ENCODE measurements at places on chromosomes 6 and 20.
A peak's percentile ranks its signal among the peaks of the same experiment; 100 is the strongest.

GRCh38 chr6:80382811-80383210 lies 276.3 kb downstream of the BCKDHB start:
- no peak for DNase-seq

GRCh38 chr20:54257071-54257816 lies 49.4 kb downstream of the PFDN4 start:
- DNase-seq, result peak; percentile 72

DNA sequence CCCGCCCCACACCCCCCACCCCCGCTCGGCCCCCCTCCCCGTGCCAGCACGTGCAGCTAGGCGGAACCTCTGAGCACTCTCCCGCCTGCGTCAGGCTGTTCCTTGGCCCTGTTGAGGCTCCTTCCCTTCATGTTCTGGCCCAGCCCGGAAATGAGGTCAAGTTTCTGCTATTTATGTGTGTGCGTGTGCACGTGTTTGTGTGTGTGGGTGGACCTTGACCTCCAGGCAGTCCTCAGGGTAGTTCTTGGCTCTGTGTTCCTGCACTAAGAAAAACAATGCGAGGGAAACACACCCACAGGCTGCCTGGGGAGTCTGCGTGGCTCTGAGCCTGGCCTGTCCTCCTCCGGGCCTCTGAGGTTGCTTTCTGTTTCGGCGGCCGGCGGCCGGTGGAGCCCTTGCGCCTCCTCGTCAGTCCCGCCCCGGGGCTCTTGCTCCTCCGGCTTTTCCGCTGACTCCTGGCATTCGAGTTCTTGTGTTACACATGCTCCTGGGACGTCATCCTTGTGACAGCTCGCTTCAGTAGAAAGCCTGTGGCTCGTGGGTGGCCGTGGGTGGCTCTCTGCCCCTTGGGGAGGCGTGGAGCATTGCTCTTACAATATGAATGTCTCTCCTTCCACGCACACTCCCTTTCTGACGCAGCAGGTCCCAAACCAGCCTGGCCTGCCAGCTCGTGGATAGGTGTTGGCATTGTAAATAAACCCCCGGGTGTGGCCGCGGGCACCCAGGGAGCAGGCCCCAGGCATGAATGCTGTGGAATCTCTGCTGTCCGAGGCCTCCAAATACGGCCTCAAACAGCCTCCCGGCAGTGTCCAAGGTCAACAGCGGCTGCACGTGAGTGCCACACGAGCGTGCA lies 10.0 kb downstream of the SLCO4A1 start:
- peak; percentile 97 for DNase-seq

- peak; percentile 80 for DNase-seq
These were observed 455.0 kb downstream of the RFPL4B start for GRCh38 chr6:112802144-112802543.

DNA sequence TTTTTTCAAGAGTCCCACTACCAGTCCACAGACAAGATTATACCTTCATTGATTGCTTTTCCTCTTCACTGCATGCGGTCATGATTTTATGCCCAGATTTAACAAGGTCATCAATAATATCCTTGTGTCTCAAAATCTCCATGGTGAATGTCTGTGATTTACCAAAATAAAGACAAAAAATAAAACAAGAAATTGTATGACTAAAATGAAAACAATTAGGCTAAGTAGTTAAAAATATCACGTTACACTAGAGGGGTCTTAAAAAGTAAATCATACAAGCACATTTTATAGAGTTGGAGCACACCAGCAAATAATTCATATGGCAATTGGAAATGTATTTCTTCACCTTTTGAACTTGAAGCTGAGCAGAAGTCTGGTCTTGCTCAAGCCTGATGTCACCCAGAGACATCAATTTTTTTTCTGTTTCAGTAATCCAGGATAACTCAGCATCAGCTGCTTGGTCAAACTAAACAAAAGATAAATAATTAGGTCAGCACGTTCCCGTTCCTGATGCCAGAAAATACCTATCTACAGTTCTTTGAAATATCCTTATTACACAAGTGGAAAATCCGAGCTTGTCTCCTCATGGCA lies 125.4 kb downstream of the DST start:
- no peak for DNase-seq

GRCh38 chr6:134816300-134816699 lies 133.6 kb downstream of the ALDH8A1 start:
- no peak for DNase-seq

DNA sequence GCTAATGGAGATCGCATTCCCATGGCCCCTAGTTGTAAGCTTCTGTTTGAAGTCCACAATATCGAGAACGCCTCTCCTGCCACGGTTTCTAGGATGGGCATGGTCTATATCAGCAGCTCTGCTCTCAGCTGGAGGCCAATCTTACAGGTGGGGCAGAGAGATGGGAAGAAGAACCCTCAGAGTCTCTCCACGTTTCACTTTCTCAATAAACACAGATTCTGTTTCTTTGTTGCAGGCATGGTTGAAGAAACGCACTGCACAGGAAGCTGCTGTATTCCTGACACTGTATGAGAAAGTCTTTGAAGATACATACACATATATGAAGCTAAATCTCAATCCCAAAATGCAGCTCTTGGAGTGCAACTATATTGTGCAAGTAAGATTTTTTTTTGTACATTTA lies 157.9 kb downstream of the DNAH8 start:
- DNase-seq, result no peak

GRCh38 chr6:57262488-57262887 lies 40.4 kb upstream of the RAB23 start:
- DNase-seq, result no peak

GRCh38 chr6:5462856-5463255 lies 201.5 kb downstream of the FARS2 start:
- no peak for DNase-seq

DNA sequence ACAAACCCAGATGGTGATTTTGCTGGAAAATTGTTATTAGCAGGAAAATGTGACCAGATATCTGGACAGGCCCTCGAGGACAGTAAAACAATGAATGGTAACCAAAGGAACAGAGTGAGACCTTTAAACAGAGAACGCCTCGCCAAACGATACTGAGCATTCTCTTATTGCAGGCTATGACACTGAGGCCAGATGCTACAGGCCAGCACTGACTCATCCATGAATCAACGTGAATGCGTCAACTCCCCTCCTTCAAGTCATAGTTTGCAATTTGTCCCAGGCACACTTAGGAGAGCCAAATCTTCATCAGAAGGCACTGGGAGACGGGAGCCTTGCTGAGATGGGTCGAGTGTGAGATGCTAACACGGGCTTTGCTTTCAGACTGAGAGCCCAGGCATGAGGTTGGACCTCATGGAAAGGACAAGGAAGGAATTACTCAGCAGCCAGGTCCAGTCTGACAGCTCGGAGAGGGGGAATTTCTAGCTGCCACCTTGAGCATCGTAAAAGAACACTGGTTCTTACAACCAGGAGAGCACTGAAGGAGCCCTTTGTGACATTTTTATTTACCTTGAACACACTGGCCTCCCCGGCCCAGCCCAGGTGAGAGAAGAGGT lies 60.7 kb downstream of the BMP7 start:
- no peak for DNase-seq

GRCh38 chr6:169993861-169994481 lies 242.5 kb downstream of the ERMARD start:
- no peak for DNase-seq

DNA sequence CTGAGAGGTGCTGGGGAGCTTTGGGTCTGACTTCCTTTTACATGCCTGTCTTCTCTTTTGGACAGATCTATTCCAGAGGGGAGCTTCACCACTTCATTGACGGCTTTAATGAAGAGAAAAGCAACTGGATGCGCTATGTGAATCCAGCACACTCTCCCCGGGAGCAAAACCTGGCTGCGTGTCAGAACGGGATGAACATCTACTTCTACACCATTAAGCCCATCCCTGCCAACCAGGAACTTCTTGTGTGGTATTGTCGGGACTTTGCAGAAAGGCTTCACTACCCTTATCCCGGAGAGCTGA lies 13.1 kb downstream of the PRDM1 start:
- DNase-seq, result no peak

GRCh38 chr6:24378473-24379097 lies 20.7 kb upstream of the DCDC2 start:
- DNase-seq, result no peak

GRCh38 chr20:32536851-32537656 lies 48.1 kb downstream of the NOL4L start:
- no peak for DNase-seq

- DNase-seq, result no peak
These were observed 56.9 kb downstream of the BMP5 start for GRCh38 chr6:55818482-55818881.

GRCh38 chr6:34697904-34698559 lies 1.5 kb upstream of the ILRUN start:
- DNase-seq, result no peak

DNA sequence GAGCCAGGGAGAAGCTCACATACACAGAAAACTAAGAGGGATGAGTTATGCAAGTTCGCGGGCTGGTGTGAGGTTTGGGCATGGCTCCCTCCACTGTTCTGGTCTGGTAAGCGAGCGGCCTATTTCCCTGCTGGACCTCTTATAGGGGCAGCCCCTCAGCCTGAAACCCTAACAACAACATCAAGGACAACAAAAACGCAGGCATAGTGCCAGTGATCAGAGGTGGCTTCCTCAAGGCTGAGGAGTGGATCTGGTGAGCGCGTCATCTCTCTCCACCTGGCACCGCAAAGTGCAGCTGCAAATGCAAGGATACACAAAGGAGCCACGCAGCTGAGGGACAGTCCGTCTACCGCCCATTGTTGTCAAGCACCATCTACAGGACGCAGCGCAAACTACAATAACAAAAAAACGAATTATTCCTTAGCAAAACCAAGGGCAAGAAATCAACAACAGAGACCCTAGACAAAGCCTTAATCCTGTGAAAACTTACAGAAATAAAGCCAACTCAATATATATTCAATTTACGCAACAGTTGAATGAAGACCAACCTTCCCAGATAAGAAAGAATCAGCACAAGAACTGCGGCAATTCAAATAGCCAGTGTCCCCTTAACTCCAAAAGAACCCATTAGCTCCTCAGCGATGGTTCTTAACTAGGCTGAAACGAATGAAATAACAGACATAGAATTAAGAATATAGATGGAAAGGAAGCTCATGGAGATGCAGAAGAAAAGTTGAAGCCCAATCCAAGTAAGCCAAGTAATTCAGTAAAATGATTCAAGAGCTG lies 9.2 kb upstream of the DEFB110 start:
- DNase-seq, result no peak

- peak; percentile 55 for DNase-seq
These were observed 68.9 kb downstream of the MTHFD1L start for GRCh38 chr6:150934380-150934779.

DNA sequence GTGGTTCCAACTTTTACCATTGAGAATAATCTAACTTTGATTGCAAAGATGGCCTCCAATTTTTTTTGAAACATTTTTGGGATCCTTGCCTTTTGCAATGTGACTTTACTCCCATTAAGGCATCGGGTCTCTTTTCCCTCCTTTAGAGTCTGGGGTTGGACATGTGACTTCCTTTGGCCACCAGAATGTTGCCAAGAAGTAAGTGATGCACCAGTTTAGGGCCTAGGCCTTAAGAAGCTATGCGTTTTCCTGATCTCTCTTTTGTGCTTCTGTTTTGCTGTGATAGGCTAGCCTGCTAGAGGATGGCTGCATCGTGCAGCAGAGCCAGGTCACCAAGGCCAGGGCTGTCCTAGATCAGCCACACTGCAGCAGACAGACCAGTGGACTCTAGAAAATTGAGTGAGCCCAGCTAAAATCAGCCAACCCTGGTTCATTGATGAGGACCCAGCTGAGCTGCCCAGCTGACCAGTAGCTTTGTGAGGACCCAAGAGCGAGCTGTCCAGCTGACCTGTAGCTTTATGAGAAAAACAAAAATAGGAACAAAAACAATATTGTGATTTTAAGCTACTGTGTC lies 594.0 kb upstream of the JAG1 start:
- DNase-seq, result no peak

DNA sequence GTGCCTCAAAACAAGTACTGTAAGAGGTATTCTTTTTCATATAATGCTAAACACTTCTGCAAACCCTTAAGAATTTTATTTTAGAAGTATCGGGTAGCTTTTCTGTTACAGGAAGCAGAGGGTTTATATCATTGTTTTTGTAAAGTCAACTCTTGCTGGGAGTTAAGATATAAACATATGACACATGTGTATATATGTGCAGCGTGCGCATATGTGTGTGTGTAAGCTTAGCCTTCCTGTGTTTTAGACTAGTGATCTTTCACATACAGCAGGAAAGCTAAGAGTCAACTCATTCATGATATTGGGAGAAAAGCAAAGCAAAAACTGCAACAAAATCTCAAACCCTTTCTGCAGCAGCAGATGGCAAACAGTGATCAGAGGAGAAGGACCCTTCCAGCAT lies 102.4 kb downstream of the ARID1B start:
- DNase-seq, result no peak

- DNase-seq, result no peak
These were observed 593.5 kb upstream of the ARID1B start for GRCh38 chr6:156183678-156184077.

DNA sequence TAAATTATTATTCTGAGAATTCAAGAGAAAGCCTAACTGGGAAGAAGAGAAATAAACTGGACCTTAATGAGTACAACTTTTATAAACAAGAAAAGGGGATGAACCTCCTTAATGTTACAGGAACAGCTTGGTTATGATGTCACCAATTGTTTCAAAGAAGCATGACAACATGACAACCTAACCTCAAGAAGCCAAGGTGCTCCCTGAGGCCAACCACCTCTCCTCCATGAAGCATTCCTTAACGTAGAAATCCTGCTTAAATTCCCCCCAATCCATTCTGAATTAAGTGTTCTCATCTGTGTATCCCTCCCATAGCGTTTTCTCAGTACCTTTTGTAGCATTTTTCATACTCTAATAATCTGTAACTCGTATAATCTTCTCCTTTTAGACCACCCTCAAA lies 1.7 kb downstream of the HBS1L start:
- DNase-seq, result no peak

DNA sequence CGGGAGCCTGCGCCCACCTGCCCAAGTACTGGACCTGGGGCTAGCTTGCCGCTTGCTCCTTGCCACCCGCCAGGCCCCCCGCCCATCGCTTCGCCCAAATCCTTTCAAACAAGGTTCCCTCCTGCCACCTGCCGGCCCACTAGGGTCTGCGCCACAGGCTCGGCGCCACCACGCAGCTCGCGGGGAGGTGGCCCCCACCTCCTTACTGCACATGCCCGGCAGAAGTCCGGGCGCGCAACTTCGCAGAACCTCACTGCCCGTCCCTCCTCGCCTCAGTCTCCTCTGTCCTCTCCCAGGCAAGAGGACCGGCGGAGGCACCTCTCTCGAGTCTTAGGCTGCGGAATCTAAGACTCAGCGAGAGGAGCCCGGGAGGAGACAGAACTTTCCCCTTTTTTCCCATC lies 11.2 kb downstream of the GNAS-AS1 start:
- DNase-seq, result no peak

- no peak for DNase-seq
These were observed 26.5 kb upstream of the CD93 start for GRCh38 chr20:23112595-23112994.

DNA sequence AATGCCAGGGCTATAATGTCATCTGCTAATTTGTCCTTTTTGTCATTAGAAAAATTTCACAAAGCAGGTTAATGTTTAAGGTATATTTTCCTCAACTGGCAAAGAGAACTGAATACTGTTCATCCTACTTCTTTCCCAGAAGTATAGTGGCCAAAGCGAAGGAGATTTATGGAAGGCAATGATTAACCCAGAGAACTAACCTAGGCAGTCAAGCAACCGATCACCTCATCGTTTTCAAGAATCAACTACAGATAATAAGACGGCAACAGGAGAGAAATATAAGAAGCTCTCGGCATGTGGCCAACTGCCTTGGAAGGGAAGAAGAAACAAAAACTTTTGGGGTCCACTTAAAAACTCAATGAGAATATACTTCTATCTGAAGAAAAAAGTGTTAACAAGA lies 38.2 kb downstream of the REV3L start:
- no peak for DNase-seq
